ENCODE measurements at places on chromosomes 7 and 10.

DNA sequence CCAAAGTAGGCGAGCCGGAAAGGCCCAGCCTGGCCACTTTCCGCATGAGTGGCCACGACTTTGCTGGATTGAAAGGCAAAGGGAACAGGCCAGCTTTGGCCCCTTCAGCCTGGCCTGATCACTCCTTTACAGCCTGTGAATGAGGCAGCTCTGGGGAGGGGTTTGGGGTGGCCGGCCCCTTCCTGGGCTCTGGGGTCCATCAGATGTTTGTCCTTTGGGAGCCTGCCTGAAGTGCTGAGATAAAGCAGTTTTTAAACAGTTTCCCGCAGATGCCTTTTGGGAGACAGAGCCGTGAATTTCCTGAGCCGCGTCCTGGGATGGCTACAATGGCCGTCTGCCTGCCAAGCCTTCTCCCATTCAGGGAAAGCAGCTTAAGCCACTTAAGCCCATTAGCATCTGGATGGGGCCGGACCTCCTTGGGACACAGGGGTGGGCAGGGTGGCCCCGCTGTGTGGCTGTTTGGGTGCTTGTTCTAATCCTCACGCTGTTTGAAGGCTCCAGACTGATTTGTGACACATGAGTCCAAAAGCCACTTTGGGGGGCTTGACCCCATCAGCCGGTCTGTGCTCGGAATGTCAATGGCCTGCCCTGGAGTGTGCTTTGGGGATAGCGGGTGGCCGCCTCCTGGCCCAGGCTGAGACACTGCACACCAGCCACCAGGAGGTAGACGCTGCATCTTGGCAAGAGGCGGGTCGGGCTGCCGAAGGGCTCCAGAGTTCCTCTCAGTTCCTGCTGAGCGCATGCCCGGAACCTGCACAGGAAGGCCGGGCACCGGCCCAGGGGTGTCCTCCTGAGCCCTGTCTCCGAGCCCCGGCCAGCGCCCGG lies 38.9 kb downstream of the NKX6-2 start:
- no peak for DNase-seq

- DNase-seq, result no peak
Measured at GRCh38 chr7:30209951-30210350, 74.4 kb upstream of the ZNRF2 start.

DNA sequence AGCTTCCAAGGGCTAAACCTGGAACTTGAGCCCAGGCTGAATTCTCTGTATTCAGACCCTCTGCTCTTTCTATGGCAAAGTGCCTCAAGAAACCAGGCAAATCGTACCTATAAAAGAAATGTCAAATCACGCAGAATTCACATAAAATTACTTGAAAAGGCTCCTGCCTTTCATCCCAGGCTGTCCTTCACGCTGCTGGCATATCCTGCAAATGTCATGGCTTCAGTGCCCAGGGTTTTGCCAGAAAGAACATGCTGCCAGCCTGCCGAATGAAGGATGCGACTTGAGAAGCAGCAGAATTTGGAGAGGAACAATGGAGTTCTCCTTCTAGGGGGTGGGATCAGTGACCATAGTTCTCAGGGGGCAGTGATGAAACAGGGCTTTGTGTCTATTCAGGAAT lies 602.5 kb upstream of the GALNT17 start:
- DNase-seq, result no peak

- DNase-seq, result no peak
Measured at GRCh38 chr10:132994185-132994796, 51.9 kb upstream of the CFAP46 start.

GRCh38 chr10:15460661-15461060 lies 89.6 kb upstream of the FAM171A1 start:
- DNase-seq, result no peak

DNA sequence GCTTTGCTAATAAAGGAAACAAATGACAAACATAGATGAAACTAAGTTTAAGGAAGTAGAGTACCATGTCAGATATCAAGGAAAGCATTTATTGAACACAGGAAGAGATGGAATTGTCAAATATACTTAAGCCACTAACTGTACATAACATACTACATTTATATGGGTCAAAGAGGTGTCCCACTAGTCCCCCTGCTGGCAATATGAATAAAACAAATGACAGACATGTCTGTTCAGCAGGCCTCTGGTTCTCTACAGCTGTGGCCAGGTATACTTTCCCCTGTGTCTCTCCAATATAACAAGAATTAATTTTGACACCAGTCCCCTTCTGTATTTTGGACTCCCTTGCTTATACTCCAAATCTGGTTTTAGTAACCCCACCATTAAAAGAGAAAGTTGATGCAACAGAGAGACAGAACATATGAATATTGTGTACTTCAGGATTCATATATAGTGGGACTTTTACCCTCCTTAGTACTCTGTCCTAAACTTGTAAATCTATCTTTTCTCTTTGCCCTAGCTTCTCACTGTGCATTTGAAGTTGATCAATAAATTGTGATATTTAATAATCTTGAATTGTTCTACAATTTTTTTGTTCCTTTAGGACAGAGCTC lies 42.9 kb downstream of the CD36 start:
- no peak for DNase-seq

DNA sequence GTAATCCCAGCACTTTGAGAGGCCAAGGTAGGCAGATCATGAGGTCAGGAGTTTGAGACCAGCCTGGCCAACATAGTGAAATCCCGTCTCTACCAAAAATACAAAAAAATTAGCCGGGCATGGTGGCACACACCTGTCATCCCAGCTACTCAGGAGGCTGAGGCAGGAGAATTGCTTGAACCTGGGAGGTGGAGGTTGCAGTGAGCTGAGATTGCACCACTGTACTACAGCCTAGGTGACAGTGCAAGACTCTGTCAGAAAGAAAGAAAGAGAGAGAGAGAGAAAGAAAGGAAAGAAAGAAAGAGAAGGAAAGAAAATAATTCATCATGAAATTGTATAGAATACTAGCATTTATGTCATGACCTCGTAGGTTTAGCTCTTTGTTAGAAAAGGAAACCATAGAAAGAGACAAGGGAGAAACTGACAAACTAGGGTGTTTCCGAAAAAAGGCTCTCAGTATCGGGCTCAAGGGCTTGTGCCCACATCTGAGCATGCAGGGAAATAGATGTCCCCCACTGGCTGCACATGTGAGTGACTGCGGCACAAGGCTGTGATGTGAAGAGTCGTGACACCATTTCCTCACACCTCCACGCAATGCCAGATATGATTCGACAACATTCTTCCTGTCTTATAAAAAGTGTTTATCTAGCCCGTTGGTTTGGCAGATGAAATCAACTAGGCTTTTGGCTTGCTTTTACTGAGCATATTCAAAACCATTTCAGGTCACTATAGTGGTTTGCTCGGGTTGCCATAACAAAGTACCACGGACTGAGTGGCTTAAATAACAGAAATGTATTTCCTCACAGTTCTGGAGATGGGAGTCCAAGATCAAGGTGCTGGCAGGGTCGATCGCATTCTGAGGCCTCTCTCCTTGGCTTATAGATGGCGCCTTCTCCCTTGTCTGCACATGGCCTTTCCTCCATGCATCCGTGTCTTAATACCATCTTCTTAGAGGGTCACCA lies 2.0 kb downstream of the SRGN start:
- no peak for DNase-seq

DNA sequence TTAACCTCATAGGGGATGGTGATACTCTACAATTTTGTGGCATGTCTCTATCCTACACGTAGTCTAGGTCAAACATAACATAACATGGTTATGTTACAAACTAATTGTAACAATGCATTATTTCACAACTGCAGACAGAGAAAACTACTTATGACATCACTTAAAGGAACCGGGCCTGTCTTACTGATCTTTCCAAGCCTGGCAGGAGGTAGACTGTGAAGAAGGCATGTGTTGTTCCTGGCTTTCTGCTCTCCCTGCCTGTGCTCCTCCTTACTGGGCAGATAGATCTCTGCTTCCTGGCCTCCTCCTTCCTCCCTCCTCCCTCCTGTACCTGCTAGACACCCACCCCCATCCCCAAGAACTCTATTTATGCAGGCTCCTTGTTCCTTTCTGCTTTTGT lies 5.4 kb downstream of the CACNB2 start:
- no peak for DNase-seq

DNA sequence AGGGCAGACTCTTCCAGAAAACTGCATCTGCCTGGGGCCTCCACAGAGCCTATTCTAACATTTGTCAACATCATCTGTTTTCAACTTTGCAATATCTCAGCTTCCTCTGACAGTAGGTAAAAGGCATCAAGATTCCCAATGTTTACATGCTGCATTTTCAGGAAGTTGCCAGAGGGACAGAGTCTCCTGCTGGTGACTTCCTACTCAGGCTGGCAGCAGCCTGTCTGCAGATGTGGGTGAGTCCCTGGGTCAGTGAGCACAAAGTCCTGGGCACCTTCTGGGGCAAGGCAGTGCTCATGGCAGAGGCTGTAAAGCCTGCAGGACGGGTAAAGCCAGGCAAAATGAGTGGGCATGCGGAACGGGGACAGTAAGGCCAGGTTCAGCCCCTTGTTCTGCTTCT lies 69.4 kb downstream of the EBF3 start:
- no peak for DNase-seq

DNA sequence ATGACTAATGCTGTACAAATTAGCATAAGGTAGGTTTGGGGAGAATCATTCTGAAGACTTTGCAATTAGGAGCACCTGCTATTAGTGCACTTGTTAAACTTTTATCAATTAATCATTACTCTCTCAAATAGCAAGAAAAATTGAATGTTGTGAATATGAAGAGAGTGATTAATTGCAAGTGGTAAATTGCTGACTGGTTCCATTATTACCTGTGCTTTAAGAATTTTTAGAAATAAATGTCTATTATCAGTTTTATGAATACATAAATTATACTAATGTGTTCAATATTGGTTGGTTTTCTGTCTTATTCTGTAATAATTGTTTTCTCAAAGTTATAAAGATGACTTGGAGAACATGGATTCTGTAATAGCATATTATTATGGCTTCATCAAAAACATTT lies 47.3 kb upstream of the TMEM26 start:
- no peak for DNase-seq

DNA sequence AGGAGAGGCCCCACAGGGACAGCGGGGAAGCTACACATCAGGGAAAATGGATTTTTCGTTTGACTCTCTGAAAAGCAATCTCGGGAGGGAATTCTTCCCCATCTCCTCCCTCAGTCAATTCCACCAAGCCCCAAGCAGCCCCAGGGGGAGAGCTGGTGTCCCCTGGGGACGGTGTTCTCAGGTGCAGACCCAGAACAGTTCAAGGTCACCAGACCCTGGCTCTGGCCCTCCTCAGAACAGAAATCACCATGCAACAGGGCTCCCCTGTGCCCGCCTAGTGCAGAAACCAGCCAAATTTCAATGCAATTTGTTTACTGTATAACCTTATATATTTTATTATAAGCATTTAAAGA lies 34.1 kb downstream of the GSDME start:
- no peak for DNase-seq

- no peak for DNase-seq
Measured at GRCh38 chr7:92813390-92814024, 22.9 kb downstream of the CDK6 start.

- no peak for DNase-seq
Measured at GRCh38 chr7:39810204-39810642, 139.8 kb upstream of the CDK13 start.

GRCh38 chr10:128101901-128102300 lies 24.3 kb downstream of the MKI67 start:
- DNase-seq, result no peak

- DNase-seq, result peak; percentile 87
Measured at GRCh38 chr10:99845837-99846382, 63.5 kb downstream of the ABCC2 start.

DNA sequence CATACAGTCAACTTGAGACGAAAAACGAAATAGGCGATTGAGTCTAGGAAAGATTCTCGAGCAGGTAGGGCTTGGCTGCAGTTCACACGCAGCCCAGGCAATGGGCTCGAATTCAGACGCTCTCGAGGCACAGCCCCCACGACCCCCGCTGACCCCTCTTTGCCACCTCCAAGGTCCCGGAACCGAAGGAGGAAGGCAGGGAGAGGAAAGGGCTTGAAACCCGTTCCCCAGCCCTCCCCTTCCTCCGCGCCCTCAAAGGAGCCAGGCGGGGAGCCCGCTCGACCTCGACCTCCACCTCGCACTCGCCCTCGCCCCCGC lies 441 bp downstream of the CCDC186 start:
- DNase-seq, result no peak

- DNase-seq, result no peak
Measured at GRCh38 chr7:80359476-80359875, 152.4 kb downstream of the GNAT3 start.

GRCh38 chr7:96013836-96014235 lies 241.5 kb downstream of the DYNC1I1 start:
- no peak for DNase-seq

DNA sequence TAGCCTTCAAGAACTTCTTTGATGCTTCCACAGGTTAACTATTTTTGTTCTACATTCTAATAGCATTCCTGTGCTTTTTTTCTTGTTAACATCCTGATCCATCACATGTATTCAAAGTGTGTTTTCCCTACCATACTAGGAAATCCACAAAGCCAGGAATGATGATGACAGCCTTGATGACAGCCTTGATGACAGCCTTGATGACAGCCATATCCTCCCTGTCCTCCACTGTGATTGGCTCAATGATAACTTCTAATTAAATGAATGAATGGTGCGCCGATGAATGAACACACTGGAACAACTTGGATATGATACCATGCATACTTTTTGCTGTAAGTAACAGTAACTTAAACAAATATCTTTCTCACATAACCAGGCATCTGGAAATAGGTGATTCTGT lies 8.3 kb upstream of the TACR2 start:
- DNase-seq, result no peak

DNA sequence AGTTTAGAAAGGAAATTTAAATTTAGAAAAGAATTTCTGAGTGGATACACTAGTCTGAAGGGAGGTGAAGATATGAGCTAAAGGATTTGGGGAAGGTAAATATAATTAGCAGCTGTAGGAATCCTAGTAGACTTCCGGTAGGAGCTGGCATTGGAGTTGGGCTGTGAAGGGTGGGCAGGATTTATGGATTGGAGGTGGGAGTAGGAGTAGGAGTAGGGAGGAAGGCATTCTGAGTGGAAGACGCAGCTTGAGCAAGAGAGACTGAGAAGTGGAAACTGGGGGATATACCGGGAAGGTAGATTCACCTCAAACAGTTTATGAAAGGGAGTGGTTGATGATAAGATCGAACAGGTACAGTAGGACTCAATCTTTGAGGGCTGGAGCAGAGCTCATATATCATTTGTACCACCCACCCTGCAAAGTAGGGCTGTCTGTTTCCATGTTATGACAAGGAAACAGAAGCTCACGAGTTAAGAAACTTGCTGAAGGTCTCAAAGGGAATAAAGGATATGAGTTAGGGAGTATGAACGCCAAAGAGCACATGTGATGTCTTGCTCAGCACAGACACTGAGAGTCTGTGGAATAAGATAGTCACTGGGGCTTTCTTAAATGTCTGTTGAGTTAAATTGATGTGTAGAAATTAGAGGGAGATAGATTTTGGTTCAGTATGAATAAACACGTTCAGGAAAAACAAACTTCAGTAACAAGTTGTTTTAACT lies 81.6 kb downstream of the RPS24 start:
- DNase-seq, result no peak

- DNase-seq, result no peak
Measured at GRCh38 chr7:129886167-129886817, 66.5 kb downstream of the UBE2H start.

- DNase-seq, result no peak
Measured at GRCh38 chr10:44172883-44173607, 211.9 kb downstream of the CXCL12 start.
